ENCODE measurements at places on chromosomes 6 and 20.

DNA sequence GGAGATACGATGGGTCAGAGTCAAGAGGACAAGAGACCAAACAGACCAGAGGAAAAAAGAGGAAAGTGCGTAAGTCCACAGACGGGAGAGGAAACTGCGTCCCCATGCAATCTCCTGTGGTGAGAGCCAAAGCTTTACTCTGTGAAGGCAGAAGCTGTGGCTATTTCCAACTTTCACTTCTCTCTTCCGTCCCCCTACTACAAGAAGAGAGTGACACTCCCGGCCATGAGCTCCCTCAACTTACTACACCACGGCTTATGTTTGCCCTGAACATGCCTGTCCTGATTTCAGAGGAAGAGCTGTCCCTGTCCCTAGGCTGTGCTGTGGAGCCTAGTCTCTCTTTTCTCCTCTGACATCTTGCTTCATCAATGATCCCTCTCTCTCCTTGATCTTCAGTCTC lies 11.5 kb upstream of the SSR1 start:
- DNase-seq, result no peak

- DNase-seq, result no peak
Observed at GRCh38 chr6:3446184-3446583, 10.7 kb downstream of the SLC22A23 start.

- DNase-seq, result no peak
Observed at GRCh38 chr6:118188561-118188960, 281.5 kb downstream of the SLC35F1 start.

GRCh38 chr20:54654450-54654849 lies 179.1 kb downstream of the DOK5 start:
- no peak for DNase-seq

GRCh38 chr6:20808924-20809323 lies 274.7 kb downstream of the CDKAL1 start:
- no peak for DNase-seq

Measured in ELF-1 (cell line).